Right renal cortex interstitium (tissue), 3 donors: ENCODE measurements at places on chromosomes 5 and 9. TPM values are rescaled to one million over a fixed set of nuclear protein-coding genes. Genes with fewer than 3 reads are reported as not detected.

Gene PCSK5
- 14.1 TPM for polyA plus RNA-seq

Gene PCDHGA12
- 1.3 TPM for polyA plus RNA-seq

Gene CATSPER3
- polyA plus RNA-seq, result 1.2 TPM

Gene CD74
- polyA plus RNA-seq, result 342 TPM

Gene ABO
- 19.5 TPM for polyA plus RNA-seq

Gene SPINK13
- 0.59 TPM for polyA plus RNA-seq

Gene RNF183
- 5.2 TPM for polyA plus RNA-seq

Gene GTF3C5
- polyA plus RNA-seq, result 64.1 TPM

Gene GFRA3
- polyA plus RNA-seq, result 2.3 TPM

Gene SLC6A18
- 4.7 TPM for polyA plus RNA-seq

Gene SLC1A1
- polyA plus RNA-seq, result 22.2 TPM

Gene PLPP1
- polyA plus RNA-seq, result 81.1 TPM

Gene FANCG
- 42.1 TPM for polyA plus RNA-seq

Gene SLC6A3
- polyA plus RNA-seq, result 0.47 TPM

Gene UGT3A2
- polyA plus RNA-seq, result 13.6 TPM

Gene MYO10
- polyA plus RNA-seq, result 42.3 TPM

Gene ARID3C
- polyA plus RNA-seq, result not detected

Gene SIT1
- polyA plus RNA-seq, result 0.29 TPM

Gene ADGRD2
- not detected for polyA plus RNA-seq

Gene FRMPD1
- polyA plus RNA-seq, result 0.68 TPM

Gene BAAT
- polyA plus RNA-seq, result 0.44 TPM

Gene CPLANE1
- 30.9 TPM for polyA plus RNA-seq

Gene GAPT
- polyA plus RNA-seq, result 1.8 TPM

Gene COMMD10
- 61.2 TPM for polyA plus RNA-seq

Gene SNCAIP
- polyA plus RNA-seq, result 31.8 TPM

Gene C9orf153
- polyA plus RNA-seq, result 0.24 TPM

Gene GABRA6
- not detected for polyA plus RNA-seq

Gene FOXI1
- polyA plus RNA-seq, result 7.8 TPM

Gene ORM2
- not detected for polyA plus RNA-seq

Gene COL5A1
- 77.2 TPM for polyA plus RNA-seq

Gene PCDHGB1
- polyA plus RNA-seq, result 1.9 TPM

Gene DEPDC1B
- 31.0 TPM for polyA plus RNA-seq

Gene DDX4
- not detected for polyA plus RNA-seq

Gene ROPN1L
- polyA plus RNA-seq, result 0.64 TPM

Gene B4GALT1
- polyA plus RNA-seq, result 115 TPM

Gene SEC61B
- polyA plus RNA-seq, result 151 TPM

Gene GPR107
- polyA plus RNA-seq, result 54.4 TPM
